ENCODE measurements at places on chromosomes 5 and 9.

DNA sequence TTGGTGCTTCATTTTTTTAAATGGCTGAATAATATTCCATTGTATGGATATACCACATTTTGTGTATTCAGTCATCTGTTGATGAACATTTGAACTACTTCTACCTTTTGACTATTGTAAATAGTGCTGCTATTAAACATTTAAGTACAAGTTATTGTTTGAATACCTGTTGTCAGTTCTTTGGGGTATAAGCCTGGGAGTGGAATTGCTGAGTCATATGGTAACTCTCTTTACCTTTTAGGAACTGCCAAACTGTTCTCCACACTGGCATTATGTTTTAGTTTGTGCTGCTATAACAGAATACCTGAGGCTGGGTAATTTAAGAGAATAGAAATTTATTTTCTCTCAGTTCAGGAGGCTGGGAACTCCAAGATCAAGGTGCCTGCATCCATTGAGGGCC, 15.7 kb upstream of the PDE8B start:
- no peak for DNase-seq

GRCh38 chr5:142164315-142164714, 55.7 kb downstream of the NDFIP1 start:
- DNase-seq = no peak

DNA sequence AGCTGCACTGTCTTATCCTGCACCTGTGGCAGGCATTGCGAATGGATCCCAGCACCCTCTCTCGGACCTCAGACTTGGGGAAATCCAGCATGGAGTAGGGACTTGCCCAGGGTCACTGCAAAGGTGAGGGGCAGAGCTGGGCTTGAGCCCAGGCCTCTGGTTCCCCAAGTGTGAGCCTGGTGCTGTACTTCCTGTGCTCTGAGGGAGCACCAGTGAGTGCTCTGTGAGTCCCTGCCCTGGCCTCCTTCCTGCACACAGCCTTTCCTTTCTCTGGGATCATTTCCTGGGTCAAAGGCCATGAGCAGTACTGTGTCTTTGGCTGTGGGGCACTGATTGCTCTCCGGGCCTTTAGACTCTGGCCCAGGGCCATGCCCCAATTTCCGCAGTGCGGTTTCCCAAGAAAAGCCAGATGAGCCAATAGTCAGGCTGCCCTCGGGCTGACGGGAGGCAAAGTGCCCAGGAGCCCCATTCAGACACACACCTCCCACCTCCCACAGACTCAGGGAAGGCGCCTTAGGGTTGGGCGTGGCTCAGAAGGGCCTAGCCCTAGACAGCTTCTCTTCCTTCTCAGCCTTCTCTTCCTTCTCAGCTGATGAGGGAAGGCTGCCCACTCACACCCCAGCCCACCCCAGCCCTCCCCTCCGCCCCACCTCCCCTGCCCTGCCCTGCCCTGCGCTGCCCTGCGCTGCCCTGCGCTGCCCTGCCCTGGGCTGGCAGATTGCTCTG, 23.3 kb upstream of the TRIM14 start:
- DNase-seq = no peak

DNA sequence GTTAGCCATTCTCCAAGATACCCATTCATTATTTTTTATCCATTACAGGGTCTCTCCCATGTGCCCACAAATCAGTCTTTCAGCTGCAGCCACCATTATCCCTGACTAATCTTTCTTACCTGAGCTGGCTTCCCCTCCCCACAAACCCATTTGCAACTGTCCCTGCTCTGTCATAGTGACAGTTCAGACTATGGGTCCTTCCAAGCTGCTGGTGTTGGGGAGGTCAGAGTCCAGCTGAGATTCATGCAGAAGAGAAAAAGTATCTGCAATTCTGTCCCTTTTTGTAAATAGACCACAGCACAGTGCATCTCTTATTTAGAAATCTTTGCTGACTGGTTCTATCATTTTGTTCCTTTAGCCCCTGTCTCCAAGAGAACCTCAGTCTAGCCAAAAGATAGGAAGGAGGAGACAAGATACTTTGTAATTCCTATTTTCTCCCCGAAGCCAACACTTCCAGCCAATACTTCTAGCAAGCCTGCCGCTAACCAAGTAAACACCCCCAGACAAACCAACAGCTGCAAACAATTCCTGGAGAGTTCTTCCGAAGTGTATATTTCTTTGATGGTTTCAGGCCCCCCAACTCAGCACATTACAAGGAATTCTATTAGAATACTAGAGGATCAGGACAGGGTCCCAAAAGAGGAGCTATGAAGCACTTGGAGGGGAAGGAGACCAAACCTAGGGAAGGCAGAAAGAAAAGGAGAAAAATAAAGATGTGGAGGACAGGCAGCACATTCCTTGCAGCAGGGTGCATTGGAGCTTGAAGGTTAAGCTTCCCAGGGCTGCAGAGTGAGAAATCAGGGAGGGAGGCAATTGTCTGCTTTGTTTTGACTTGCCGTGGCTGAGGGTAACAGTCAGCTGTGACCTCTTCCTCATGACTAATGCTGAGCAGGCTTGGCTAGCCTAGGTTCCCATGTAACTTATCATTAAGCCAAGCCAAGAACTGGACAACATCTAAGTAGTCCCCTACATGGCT, 148.5 kb downstream of the SGCD start:
- no peak for DNase-seq

- no peak for DNase-seq
These were observed 22.7 kb upstream of the FSTL4 start for GRCh38 chr5:133635051-133635450.

Measured in activated CD4-positive, alpha-beta T cell treated with anti-CD3 and anti-CD28 coated beads for 24 hours (primary cell).